ENCODE measurements at places on chromosomes 2 and 18.

- no peak for DNase-seq
These were observed 24.0 kb downstream of the CFAP210 start for GRCh38 chr2:169670215-169670651.

GRCh38 chr18:53153281-53153680 lies 813.3 kb downstream of the DCC start:
- DNase-seq = no peak

DNA sequence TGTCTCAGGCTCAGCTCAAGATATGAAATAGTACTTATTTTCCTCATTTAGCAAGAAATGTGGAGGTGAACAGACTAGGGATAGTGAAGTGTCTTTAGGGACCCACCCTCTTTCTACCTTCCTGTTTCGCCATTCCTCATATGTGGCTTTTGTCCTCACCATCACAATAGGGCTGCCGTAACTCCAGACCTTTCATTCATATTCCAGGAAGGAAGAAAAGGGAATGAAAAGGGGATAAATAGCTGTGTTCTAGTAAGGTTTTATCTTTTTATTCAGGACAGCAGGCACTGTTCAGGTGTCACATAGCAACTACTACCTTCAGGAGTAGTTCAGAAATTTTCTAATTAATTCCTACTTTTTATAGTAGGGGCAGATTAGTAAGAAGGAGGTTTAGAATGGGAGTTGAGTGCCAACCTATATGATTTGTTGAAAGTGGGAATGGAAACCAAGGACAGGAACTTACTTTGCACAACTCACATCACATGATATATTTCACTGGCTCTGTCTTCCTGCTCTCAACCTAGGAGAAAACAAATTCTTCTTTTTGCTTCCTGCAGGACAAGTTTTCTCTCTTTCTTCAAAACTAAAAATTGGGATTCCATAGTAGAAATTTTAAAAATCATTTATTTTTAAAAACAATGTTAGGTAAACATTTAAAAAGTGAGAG lies 36.0 kb upstream of the HDAC4 start:
- no peak for DNase-seq

GRCh38 chr2:241417626-241418025 lies 61.5 kb downstream of the FARP2 start:
- DNase-seq = no peak

DNA sequence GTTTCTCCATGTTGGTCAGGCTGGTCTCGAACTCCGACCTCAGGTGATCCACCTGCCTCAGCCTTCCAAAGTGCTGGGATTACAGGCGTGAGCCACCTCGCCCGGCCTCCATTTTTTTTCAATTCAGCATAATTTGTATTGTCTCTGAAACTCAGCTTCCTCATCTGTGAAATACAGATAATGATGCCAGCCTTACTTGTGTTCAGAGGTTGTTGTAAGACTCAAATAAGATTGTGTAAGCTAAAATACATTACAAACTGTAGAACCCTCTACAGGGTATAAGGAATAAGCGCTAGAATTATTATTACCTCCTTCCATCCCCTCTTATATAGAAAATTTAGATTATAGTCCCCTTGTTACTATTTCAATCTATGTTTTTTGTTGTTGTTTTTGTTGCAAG lies 24.8 kb upstream of the STARD7 start:
- DNase-seq = no peak

DNA sequence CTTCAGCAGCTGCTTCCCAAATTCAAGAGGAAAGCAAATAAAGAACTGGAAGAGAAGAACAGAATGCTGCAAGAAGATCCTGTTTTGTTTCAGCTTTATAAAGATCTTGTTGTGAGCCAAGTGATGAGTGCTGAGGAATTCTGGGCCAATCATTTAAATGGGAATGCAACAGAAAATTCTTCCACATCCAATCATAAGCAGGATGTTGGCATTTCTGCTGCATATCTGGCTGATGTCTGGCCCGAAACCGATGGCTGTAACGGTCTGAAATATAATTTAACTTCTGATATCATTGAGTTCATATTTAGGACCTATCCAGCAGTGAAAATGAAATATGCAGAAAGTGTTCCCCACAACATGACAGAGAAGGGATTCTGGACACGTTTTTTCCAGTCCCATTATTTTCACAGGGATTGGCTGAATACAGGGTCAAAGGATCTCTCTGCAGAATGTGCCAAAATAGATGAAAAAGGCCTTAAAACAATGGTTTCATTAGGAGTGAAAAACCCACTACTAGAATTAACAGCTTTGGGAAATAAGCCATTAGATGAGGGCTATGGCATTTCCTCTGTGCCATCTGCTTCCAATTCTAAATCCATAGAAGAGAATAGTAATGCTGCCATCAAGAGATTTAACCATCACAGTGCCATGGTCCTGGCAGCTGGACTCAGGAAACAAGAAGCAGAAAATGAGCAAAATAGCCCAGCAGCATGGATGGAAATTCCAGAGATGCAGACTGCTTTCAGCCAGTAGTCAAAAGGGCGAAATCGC lies 175.6 kb downstream of the MC4R start:
- no peak for DNase-seq

GRCh38 chr2:5720426-5720825 lies 28.2 kb downstream of the SOX11 start:
- DNase-seq = no peak

GRCh38 chr2:12296915-12297314 lies 419.8 kb upstream of the TRIB2 start:
- DNase-seq = no peak

GRCh38 chr2:53475321-53475720 lies 292.3 kb upstream of the CHAC2 start:
- DNase-seq = no peak

- DNase-seq = no peak
These were observed 254.9 kb downstream of the IRS1 start for GRCh38 chr2:226544596-226545210.

- no peak for DNase-seq
These were observed 81.3 kb downstream of the OSBPL6 start for GRCh38 chr2:178275600-178275999.

DNA sequence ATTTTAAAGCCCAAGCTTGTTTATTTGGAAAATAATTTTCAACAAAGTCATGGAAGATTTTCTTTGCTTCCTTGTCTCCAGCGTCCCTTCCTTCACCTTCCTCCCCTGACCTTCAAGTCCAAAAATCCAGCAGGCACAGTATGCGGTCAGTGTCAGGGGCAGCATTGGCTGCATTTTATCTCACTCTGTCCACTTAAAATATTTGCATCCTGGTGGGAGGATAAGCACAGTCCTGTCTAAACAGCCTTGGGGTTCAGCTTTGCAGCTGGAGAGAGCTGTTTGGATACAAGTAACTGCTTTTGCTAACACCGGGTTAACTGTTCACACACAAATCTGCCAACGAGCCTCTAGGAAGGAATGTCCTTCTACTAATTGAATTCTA lies 318.1 kb downstream of the PDE11A start:
- DNase-seq = no peak

DNA sequence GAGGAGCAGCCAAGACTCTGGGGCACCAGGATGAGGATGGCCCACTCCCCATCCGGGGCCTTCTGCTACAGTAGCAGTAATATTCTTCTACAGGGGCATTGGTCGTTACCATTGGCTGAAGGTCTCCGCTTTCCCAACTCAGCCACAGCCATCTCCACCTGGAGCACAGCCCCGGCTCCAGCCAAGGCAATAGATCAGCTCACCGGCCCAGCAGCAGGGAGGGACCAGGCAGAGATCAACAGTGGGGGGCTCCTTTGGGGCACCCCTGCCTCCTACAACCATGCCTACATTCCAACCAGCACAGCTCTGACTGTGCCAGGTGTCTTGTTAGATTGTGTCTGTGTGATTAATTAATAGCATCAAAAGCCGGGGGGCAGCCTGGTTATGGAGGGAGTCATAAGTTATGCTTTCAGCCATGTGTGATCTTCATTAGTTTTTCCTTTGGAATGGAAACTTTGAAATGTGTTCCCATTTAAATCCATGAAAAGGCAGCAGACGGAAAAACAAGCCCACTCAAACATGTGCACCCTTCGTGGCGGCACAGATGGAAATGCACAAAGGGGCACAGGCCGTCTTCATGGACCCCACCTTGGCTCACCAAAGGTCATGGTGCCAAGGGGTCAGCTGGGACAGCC lies 68.6 kb upstream of the BZW1 start:
- no peak for DNase-seq

GRCh38 chr2:111071600-111072171 lies 49.0 kb upstream of the BCL2L11 start:
- no peak for DNase-seq

DNA sequence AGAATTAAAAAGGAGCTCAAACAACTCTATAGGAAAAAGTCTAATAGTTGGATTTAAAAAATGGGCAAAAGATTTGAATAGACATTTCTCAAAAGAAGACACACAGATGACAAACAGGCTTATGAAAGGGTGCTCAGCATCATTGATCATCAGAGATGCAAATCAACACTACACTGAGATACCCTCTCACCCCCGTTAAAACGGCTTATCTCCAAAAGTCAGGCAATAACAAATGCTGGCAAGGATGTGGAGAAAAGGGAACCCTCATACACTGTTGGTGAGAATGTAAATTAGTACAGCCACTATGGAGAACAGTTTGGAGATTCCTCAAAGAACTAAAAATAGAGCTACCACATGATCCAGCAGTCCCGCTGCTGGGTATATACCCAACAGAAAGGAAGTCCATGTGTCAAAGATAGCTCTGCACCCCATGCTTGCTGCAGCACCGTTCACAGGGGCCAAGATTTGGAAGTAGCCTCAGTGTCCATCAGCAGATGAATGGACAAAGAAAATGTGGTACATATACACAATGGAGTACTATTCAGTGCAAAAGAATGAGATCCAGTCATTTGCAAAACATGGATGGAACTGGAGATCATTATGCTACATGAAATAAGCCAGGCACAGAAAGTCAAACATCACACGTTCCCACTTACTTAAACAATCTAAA lies 46.7 kb upstream of the B3GNT7 start:
- DNase-seq = no peak

DNA sequence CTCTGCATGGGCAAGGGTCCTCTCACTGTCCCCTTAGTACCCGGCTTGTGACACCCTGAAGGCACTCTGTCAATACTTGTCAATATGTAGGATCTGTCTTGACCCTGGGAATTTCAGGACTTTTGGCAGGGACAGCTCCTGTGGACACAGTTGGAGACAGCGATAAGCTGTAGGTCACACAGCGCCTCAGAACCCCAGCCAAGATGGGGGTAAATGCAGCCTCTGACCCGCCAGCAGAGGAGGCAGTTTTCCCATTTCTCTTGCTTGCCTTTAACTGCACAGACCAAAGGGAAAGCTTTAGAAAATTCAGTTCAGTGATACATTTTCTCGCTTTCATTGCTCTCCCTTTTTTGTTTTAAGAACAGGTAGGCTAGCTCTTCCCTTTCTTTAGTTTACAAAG lies 54.8 kb upstream of the KLHL29 start:
- DNase-seq = no peak

DNA sequence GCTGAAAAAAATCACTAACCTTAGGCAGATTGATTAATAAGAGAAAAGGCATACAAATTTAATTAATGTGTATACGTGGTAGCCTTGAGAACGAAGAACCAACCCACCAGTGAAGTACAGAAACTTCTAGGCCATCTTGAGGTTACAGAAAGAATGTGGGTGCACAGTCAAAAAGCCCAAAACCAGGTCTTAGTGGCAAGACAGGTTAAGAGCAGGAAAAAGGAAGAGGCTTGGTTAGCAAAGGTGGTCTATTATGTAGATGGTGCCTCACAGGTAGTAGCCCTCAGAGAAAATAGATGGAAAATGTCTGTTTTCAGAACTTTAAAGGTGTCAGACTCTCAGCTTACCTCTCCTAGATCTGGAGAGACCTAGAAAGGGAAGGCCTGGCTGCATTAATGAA lies 22.0 kb upstream of the SLC35G4 start:
- no peak for DNase-seq

DNA sequence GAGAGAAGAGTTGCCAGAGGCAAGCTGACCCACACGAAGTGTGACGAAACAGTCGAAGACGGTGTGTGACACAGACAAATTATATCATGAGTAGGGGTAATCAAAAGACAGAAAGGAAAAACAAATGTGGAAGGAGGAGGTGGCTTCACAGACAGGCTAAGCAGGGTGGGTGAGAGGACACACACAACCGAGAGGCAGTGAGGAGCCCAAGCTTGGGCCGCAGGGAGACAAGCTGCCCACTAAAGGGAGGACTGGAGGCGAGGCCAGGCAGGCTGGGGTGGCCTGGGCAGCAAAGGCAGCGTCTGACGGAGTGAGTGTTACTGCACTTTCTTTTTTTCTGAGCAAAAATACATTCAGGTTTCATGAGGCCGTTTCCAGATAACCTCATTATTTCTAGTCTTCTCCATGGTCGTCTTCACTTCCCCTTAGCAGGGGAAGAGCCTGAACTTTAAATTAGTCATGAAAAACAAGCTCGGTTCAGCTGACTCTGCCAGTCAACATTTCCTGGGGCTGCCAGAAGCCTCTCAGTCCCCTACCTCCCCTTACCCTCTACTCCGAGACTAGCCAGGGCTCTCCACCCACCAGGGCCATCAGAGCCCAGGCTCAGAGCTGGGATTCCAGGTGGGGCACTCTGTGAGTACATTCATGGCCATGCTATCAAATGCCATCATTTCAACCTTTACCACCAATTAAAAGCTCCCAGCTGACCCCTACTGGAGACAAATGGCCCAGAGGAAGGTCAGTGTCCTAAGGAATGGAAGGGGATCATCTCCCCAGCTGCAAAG lies 13.8 kb upstream of the ZFP36L2 start:
- DNase-seq = no peak

- no peak for DNase-seq
These were observed 77.0 kb downstream of the NRP2 start for GRCh38 chr2:205759257-205759656.

DNA sequence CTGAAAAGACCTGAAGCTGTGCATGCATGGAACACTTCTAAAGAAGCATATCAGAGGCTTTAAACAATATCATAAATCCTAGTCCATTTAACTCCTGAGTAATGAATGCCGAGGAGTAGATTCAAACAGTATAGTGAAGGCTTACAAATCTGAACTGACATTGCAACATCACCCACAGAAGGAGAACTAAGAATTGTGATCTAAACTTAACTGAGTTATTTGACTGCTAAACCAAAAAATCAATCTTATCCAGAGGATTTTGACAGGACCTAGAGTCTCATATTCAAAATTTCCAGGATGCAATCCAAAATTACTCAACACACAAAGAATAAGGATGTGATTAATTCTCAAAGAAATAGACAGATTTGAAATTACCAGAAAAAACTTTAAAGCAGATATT lies 181.0 kb downstream of the SLC39A10 start:
- no peak for DNase-seq

- no peak for DNase-seq
These were observed 100.5 kb downstream of the TEX51 start for GRCh38 chr2:126999106-126999756.

DNA sequence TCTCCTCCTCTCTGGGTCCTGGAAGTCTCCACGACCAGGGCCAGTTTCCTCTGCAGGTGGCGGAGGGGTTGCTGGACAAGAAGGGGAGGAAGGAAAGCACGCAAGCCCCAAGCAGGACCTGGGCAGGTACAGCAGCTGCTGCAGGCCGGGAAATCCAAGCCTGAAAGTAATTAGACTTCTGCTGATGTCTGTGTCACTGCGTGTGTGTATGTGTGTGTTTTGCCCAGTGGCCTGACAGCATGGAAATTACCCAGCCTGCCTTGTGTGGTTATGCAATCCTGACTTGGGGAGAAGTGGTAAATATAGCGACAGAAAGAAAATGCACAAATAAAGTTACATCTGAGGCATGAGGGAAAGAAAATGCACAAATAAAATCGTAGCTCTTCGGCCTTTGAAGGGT lies 121.8 kb upstream of the ZBTB14 start:
- no peak for DNase-seq

GRCh38 chr2:72883356-72883962 lies 3.7 kb upstream of the SPR start:
- DNase-seq = peak; percentile 26
